ENCODE measurements at places on chromosomes 5 and 9. TPM values are rescaled to one million over a fixed set of nuclear protein-coding genes. Genes with fewer than 3 reads are reported as not detected.
A peak's percentile ranks its signal among the peaks of the same experiment; 100 is the strongest.

The SHC3 gene
- not detected for total RNA-seq

The BARHL1 gene
- not detected for total RNA-seq

The SMIM33 gene
- 0.65 TPM for total RNA-seq

The MZB1 gene
- total RNA-seq = 19.0 TPM

The CCDC69 gene
- 92.7 TPM for total RNA-seq

The FAM153A gene
- total RNA-seq = 10.4 TPM

The TRPM3 gene
- total RNA-seq = not detected

The NR5A1 gene
- not detected for total RNA-seq

The INSL4 gene
- total RNA-seq = not detected

DNA sequence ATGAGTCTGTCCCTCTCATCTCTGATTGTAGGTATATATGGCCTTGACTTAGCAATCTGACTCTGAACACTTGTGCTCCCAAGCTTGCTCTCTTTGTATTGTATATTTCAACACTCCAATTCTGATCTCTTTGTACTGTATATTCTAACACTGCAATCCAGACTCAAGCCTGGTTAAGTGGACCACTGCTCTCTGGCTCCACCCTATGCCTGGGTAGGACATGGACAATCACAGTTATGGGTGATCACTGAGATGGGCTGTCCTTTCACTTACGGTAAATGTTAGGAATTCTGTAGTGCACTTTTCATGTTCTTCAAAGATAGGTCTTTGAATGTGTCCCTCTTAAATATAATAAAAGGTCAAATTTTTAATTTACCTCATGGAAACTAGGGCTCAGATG lies 165.1 kb downstream of the TLR4 start:
- no peak for DNase-seq

- no peak for DNase-seq
Observed at GRCh38 chr5:77642738-77643653, 4.5 kb upstream of the OTP start.

DNA sequence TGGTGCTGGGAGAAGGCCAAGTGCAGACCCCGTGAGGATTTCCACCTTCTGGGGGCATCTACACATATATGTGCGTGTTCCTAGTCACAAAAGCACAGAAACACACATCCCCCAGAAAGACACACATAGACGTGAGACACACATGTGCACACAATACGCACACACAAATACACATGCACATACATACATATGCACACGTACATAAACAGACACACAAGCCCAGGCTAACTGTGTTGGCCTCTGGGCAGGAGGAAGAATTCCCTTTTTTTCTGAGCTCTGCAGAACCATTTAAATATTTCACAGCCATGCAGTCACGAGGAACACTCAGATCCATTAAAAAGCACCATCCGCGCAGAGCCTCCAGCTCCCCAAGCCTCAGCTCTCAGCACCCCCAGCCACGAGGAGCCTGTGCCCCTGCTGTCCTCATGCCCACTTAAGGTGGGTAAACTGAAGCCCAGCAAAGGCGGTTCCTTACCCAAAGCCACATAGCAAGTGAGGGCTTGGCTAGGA lies 5.3 kb downstream of the NINJ1 start:
- no peak for DNase-seq

- DNase-seq = no peak
Observed at GRCh38 chr5:52748590-52748989, 39.1 kb upstream of the ITGA1 start.

GRCh38 chr9:31847963-31848362 lies 536.5 kb upstream of the ACO1 start:
- DNase-seq = no peak

DNA sequence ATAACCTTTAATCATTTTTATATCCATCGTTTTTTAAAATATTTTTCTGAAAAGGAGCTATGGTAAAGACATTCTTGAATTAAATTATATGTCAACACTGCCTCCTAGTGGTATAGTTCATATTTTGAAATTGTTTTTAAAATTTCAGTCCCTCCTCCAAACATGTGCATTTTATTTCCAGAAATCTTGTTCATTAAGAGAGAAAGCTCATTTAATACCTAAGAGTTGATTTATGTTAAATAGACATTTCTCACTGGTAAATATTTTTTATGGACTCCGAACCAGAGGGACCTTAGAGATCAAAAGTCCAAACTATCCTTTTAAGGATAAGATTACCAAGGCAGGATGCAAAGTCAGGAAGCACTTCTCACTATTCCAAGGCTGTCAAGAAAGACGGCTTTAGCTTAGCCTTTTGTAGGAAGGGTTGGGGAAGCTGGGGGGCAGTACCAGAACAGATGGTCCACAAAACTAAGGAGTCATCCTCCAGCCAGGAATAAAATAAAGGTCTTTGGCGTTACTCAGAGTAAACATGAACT lies 21.6 kb downstream of the BHMT start:
- DNase-seq = no peak

DNA sequence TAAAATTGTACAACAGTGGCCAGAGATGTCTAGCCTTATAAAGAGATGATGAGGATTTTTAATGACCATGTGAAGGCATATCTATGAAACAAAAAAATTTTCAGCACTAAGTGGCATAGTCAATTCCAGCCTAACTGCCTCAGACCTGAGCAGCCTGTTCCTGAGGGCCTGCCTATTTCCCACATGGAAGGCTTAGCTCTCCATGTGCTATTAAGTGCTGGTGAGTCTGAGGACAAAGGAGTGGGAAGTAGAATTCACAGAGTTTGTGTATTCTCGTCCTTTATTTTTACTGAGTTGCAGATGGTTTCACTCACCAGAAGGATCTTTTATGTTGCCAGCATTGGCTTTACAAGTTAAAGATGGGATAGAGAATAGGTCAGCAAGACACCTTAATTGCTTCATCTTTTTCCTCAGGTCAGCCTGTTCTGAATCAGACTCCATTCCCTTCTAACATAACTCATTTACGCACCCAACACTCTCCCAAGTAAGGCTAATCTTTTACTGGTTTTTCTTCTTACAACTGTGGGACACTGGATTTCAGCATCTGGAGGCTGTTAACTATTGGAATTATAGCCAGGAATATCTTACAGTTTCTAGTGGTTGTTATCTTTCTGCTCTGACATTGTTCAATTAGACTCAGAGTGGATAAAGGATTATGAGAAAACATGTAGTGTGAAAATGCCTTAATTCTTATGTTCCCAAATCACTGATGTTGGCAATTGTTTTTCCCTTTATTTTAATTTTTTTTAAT lies 76.8 kb downstream of the ISOC1 start:
- DNase-seq = no peak

GRCh38 chr9:109455861-109456260 lies 42.2 kb downstream of the PTPN3 start:
- no peak for DNase-seq

- DNase-seq = no peak
Observed at GRCh38 chr9:114003351-114003750, 74.7 kb downstream of the AMBP start.

DNA sequence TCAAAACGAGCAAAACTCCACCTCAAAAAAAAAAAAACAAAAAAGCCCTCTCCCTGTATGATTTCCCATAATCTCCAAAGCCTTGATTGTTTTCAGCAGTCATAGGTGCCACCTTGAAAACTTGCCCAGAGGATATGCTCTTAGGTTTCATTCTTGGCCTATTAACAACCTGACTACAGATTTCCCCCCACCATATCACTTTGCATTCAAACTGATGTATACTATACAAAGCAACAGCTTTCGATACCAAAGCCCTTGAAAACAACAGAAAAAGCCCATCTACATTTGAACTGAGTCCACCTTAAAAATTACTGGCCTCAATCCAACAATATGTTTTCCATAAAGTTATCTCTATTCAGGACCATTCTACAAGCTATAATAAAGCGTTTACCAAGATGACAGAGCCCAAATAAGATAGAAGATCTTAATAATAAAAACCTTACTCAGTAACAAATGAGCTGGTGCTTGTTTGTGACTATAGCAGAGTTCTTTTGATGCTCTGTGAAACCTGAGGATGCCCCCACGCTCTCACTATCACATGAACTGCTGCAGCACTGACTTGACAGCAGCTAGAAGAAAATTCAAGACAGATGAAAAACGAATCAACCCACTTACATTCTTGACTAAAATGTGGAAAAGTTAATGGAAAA lies 44.4 kb downstream of the FNBP1 start:
- DNase-seq = no peak

DNA sequence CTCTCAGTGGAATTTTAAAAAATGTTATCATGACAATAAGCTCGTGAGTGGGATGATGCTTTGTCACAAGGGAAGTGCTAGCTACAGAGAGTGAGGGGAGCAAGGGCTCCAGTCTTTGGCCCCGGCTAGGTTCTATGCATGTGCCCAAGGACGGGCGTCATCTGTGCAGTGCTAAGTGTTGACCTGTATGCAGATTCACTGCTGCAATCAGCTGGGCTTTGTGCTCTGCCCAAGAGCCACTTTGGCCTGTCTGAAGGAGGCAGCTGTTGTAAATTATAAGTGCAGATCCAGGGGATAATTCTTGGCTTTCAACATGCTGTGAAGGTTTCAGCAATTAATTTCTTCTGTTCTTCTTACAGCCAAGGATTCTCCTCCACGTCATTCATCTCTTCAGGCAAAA lies 268.6 kb downstream of the PSAT1 start:
- no peak for DNase-seq

DNA sequence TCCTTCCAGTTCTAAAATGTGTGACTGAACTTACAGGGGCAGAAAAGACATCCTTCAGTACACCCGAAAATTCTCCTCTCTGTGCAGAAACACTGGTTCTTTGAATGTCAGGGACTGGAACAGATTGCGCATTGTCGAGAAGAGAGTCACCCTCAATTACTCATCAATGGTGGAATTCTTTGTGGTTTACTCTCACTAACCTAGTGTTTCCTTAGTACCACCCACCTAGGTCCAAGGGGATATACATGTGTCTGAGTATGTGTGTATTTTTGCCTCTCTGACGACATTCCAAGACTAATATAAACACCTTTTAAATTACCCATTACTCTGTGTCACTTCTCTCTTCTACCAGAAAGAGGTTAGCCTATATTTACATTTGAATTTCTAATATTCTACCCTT lies 660.8 kb downstream of the TLE1 start:
- DNase-seq = no peak

- DNase-seq = peak; percentile 20
Observed at GRCh38 chr9:97307091-97307490, 368 bp upstream of the CCDC180 start.

GRCh38 chr5:1446602-1447343 lies 1.5 kb upstream of the SLC6A3 start:
- no peak for DNase-seq

- DNase-seq = no peak
Observed at GRCh38 chr5:178205749-178206047, 1.4 kb downstream of the HNRNPAB start.
